ENCODE measurements at places on chromosomes 3 and 15.

DNA sequence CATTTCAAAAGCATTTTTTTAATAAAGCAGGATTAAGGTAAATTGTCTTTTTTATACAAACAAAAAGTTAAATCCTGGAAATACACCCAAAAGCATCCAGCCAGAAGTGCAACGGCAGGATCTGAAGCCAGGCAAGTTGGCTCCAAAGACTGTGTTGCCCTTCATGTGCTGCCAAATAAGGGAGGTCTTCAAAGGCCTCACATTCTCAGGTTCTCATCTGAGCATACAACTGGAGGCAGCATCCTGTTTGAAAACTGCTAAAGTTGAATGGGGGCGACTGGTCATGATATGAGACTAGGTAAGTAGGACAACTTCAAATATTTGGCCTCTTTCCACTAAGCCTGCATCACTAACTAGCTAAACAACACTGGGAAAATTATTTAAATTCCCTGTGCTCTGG lies 52.2 kb downstream of the IMPG2 start:
- no peak for DNase-seq

DNA sequence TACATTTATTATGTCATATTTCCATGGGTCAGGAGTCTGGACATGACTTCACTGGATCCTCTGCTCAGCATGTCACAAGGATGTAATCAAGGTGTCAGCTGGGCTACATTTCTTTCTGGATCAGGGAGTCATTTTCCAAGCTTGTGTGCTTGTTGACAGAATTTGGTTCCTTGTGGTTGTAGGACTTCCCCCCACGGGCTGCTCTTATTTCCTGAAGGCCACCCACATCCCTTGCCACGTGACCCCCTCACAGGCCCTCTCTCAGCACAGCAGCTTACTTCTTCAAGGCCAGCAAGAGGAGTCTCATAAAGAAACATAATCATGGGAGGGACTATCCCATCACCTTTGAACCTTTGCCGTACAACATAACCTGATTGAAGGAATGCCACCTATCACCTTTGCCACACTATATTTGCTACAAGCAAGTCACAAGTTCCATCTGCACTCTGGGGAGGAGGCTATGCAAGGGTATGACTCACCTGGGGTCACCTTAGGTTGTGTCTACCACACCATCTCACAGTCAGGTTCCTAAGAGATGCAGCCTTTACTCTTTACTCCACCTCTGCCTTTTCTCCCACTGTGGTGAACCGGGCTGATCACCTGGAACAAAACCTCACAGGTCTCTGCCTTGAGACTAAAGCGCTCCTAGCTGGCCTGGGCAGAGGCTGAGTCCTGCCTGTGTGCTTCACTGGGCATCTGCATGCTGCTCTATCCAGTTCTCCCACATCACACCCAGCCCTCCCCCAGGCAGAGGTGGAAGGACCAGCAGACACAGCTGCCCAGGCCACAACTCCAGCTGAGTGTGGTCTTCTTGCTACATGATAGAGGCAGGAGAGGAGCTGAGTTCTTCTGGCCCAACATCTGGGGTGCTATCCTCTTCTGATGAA lies 13.5 kb downstream of the RAB6B start:
- peak; percentile 19 for DNase-seq

GRCh38 chr3:69558912-69559311 lies 173.0 kb upstream of the FRMD4B start:
- DNase-seq = peak; percentile 89

GRCh38 chr3:113534365-113534764 lies 2.0 kb downstream of the SIDT1 start:
- DNase-seq = no peak

GRCh38 chr3:155425396-155425795 lies 131.9 kb upstream of the STRIT1 start:
- DNase-seq = no peak

- peak; percentile 91 for DNase-seq
These were observed 32.2 kb upstream of the SSR3 start for GRCh38 chr3:156586905-156587759.

DNA sequence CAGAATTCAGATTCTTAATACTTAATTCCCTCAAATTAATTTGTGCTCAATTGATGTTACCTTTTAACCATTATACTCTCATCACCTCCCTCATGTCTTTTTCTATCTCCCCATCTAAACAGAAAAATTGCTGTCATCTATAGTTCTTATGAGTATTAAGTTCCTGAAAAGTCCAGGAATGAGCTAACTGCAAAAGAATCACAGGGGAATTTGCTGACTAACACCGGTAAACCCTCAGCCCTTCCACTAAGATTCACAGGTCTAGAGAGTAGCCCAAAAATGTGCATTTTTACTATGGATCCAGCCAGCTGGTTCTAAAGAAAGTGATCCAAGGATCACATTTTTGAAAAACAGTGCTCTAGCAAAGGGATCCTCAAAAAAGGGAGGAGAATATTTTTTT lies 67.0 kb downstream of the SETD2 start:
- peak; percentile 32 for DNase-seq

GRCh38 chr3:42637001-42637400 lies 16.5 kb upstream of the ZBTB47 start:
- DNase-seq = no peak

DNA sequence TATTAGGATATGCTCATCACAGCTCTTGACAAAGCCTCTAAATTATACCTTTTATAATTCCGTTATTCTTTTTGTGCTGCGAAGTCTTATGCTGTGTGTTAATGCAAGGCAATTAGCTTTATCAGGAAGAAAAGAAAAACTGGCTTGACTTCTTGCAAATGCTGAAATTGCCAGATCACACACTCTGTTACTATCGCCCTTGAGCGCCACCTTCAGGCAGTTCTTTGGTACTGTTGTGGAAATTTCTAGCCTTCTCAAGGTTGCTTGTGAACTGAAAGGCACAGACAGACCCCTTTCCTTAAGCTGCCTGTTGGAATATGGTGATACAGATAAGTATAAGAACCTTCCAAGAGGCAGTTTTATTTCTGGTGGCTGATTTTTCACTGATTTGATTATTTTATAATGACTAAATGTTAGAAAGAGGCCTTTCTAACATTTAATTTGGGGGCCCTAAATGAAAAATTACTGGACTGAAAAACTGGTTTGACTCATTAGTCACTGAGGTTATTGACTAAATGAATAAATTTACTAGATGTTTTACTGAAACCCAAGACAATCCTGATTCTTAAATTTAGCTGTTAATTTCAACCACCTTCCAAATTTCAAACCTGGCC lies 126.2 kb upstream of the RASGRP1 start:
- peak; percentile 81 for DNase-seq

GRCh38 chr3:5096336-5097008 lies 25.6 kb upstream of the ARL8B start:
- no peak for DNase-seq

- no peak for DNase-seq
These were observed 18.6 kb upstream of the ZNF710 start for GRCh38 chr15:89982315-89983055.

DNA sequence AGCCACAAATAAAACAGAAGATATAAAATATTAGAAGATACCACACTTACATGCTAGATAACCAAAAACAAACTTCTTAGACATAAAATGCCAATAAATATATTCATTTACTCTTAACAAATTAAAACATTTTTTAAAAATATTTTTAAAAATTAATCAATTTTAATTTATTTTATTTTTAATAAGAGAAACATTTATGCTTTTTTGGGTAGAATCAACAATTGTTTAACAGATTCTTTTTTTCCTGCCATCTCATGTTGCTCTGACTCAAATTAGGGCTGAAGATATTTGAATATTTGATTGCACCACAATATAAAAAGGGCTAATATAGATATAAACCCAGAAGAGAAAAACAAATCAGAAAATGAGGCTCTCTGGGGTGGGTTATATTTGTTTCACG lies 172.6 kb downstream of the GOLGA6L6 start:
- DNase-seq = no peak

- DNase-seq = no peak
These were observed 1427.6 kb downstream of the ZPLD1 start for GRCh38 chr3:103862415-103862814.

GRCh38 chr3:193974191-193974652 lies 161.7 kb upstream of the HES1 start:
- no peak for DNase-seq

GRCh38 chr3:72380193-72380592 lies 468.1 kb downstream of the SHQ1 start:
- DNase-seq = no peak

- DNase-seq = peak; percentile 30
These were observed 1.9 kb downstream of the CBLB start for GRCh38 chr3:105866656-105867653.

DNA sequence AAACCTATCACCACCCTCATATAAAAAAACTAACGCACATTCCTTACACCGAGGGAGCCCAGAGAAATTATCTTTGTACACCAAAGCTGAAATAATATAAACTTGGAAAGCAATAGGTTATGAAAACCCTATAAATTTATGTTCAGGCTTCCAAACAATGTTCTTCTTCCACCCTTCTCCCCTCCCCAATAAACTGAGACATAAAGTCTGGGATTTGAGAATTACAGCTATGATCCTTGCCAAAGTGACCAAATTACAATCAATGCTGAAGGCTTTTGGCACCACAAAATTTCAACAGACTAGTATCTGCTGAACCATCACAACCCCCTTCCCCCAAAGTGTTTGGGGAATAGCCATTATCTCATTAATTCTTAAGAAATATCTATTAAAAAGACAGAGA lies 237.8 kb downstream of the FMN1 start:
- DNase-seq = no peak

DNA sequence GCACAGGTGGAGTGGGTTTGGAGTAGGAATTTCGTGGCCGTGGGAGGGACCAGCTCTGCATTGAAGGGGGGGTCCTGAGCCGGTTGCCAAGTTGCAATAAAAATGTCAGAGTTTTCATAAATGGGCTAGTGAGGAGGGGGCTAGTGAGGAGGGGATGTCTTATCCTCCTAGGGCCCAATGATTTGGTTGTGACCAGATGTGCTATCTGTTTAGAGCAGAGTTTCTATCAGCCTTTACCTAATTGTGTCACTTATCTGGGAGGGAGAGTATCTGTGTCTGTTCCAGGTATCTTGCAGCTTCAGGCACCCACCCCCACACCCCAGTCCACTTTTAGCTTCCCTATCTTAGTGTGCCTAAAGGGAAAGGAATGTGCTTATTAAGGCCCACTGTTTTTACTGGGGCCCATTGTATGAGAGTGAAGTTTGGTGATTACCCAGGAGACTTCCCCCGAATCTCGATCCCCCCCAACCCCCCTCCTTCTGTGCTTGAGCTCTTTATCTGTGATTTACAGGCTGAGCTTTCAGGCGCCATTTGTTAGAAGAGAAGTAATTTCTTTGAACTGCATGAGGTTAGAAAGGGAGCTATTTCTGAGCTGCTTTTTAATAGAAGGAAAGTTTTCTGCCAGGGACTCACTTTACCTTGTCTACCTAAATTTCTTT lies 42.6 kb downstream of the PPCDC start:
- no peak for DNase-seq

DNA sequence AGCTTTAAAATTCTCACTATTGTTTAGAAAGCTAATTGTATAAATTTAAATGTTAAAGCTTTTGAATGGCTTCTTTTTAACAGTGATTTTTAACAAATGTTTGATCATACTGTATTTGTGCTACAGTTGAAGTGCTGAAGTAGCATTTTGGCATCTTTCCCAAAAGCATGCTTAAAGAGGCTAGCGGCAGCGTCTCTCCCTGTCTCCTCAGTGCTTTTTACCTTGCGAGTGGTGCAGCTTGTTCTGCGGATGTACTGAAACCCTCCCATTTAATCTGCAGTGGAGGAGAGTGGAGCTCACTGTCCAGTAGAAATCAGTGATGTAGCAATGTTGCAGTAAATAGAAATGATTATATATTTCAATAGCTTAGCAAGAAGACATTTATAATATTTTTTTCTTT lies 43.7 kb downstream of the LRRC49 start:
- DNase-seq = no peak

DNA sequence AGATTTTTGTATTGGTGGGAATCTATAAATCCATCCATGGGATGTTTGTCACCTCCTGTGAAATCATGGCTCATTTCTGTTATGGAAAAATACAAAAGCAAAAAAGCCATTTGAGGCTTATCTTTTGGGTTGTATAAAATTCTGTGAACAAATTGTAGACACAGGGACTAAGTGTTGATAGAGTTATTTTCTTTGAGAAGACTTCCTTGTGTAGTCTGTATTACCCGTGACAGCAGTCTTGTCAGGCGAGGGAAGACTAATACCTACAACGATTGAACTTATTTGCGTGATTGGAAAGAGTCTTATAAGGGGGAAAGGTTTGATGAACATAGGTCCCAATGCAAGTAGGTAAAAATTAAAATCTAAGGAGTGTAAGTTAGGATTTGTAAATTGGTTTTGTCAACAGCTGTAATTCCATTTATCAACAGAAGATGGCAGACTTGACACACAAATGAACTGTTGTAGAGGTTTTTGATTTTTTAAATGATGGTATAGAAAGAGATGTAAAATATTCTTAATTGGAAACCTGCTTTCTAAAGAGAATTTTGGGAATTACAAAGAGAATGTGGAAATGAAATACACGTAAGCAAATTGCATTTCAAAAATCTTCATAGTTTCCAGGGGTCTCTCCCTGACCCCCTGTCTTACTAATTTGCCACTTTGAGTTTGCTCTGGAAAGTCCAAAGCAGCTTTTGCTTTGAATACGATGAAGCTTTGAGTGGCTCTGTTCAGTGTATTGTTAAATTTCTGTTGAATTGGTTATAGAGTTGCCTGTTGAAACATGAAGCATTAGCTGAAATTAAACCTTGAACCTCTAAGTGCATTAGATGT lies 33.2 kb downstream of the SLC25A26 start:
- peak; percentile 20 for DNase-seq

DNA sequence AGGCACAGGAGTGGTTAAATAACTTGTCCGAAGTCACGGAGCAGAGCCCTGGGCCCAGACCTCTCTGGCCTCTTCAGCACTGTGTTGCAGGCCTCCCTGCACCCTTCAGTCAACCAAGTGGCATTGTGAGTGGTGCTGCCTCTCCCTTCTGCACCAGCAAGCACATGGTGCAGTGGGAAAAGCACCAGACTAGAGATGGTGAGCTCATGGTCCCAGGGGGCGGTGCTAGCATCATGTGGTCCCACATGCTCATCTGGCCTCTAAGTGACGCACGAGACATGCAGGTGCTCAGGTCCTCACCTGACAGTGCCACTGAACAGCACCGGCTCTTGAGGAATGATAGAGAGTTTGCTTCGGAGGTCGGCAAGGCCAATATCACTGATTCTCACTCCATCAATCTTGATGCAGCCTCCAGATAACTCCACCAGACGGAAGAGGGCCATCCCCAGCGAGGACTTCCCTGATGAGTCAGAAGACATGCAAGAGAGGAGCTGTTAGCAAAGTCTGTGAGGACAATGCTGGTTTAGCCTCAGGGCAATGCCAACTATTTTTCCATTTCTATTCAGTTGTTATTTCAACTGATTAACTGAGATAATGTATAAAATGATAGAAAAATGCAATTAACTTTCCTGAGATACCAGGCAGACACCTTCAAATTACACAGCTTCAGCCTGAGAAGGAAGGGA lies 53.1 kb upstream of the PARL start:
- DNase-seq = no peak

GRCh38 chr3:42957573-42957972 lies 21.5 kb upstream of the GASK1A start:
- no peak for DNase-seq

GRCh38 chr3:159850481-159850880 lies 138.2 kb upstream of the IL12A start:
- peak; percentile 46 for DNase-seq
